ENCODE measurements at places on chromosomes 12 and 14.

GRCh38 chr14:73775339-73776193 is 61.4 kb upstream of the PNMA1 start:
- DNase-seq: no peak

DNA sequence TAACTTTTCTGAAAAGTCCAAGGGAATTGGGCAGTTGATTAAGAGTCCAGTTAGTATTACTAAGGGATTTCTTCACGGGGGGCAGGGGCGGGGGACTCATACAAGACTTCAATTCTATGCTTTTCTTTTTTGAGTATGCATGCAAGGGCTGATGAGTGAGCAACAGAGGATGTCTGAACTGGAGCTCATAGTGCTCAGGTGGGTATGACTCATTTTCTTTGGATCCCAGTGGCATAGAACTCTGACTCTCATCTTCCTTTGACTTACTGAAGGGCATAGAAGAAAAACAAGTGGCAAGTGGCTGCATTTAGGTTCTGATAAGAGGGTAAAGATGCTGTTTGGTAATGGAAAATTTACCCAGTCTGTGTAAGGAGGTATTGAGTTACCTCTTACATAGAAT is 749.2 kb downstream of the NOVA1 start:
- DNase-seq: no peak

- no peak for DNase-seq
Observed at GRCh38 chr12:92810370-92810769, 107.6 kb downstream of the PLEKHG7 start.

DNA sequence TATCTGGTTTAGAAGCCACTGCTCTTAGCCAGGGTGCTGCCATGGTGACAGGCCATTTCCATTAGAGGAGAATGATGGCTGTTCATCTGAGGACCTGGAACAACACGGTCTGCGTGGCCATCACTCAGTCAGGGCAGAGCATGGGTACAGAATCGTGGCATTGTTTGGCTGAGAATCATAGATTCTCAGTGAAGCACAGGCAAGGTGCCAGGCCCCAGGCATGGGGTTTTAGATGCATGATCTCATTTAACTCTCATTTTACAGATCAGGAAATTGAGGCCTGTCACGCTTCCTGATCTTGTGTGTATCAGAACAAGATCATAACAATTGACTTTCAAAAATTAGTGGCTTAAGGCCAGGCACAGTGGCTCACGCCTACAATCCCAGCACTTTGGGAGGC is 26.8 kb upstream of the IRF2BPL start:
- no peak for DNase-seq

Measured in stimulated activated CD8-positive, alpha-beta memory T cell treated with anti-CD3 and anti-CD28 coated beads, Interleukin-15, amount 100 ng/mL, for 4 hours (primary cell).